Stromal cell of bone marrow (primary cell): ENCODE measurements at places on chromosomes 5 and 9.

- no peak for DNase-seq
Observed at GRCh38 chr9:130444565-130445221, at the start of gene ASS1. TSS of gene ASS1 (plus strand) at chr9:130444961. CDS start at chr9:130452229, 7,268 bp downstream.

GRCh38 chr5:124961521-124961920 lies 215.1 kb upstream of the ZNF608 start:
- DNase-seq: no peak

- DNase-seq: no peak
Observed at GRCh38 chr9:136190237-136190601, 14.7 kb downstream of the LHX3 start.

DNA sequence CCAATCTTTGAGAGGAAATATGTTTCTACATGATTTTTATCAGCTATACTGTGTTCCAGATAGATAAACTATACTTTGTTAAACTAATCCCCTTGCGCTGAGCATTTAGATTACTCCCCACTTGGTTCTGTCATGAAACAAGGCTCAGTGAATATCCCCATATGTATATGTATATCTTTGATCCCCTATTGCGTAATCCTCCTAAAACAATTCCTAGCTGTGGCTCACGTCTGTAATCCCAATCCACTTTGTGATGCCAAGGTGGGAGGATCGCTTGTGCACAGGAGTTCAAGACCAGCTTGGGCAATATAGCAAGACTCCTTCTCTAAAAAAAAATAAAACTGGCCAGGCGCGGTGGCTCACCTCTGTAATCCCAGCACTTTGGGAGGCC lies 2.7 kb downstream of the PHYHD1 start:
- no peak for DNase-seq

GRCh38 chr5:82375488-82376244 lies 97.5 kb upstream of the RPS23 start:
- no peak for DNase-seq

DNA sequence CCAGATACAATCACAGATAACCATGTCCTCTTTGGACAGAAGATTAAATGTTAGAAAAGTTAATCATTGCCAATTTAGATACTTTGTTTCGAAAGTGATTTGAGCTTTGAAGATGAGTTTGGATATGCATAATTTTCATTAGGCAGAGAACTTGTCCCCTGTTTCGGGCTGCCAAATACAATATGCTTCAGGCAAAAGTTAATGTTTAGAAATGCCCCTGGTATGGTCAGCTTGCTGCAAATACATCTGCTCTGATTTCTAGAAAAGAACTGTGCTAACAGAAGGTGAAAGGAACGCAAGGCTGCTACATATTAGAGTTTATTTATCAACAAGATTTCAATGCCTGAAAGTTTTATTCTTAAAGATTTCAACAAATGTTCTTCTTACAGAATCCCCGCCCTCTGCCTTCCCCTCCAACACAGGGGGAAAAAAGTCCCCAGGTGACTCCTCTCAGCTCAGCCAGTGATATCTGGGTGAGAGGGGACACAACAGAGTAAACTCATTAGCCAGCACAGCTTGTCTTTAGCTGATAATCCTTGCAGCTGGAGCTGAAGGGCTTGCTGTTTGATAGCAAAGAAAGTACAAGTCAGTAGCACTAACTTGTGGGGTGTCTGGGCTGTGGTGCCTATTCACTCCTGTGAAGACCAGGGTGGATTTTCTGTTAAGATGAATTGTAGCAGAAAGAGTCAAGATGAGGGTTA lies 435.7 kb downstream of the DMAC1 start:
- no peak for DNase-seq

GRCh38 chr5:83101514-83101913 lies 24.2 kb downstream of the XRCC4 start:
- no peak for DNase-seq

DNA sequence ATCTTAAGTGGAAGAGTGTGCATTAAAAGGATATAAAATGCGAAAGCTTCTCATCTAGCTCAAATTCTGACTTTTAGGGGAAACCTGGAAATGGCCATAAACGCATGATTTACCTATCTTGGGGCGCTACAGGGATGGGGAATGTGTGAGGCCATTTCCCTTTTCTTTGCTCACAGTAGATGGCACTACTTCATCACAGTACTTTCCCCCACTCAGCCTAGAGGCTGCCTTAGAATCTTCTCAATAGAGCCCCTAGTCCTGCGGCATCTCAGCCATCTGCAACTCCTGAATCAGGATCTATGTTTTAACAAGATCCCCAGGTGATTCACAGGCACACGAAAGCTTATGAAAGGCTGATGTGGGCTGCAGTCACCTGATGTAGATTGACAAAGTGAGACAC lies 110.8 kb downstream of the LHFPL2 start:
- no peak for DNase-seq

DNA sequence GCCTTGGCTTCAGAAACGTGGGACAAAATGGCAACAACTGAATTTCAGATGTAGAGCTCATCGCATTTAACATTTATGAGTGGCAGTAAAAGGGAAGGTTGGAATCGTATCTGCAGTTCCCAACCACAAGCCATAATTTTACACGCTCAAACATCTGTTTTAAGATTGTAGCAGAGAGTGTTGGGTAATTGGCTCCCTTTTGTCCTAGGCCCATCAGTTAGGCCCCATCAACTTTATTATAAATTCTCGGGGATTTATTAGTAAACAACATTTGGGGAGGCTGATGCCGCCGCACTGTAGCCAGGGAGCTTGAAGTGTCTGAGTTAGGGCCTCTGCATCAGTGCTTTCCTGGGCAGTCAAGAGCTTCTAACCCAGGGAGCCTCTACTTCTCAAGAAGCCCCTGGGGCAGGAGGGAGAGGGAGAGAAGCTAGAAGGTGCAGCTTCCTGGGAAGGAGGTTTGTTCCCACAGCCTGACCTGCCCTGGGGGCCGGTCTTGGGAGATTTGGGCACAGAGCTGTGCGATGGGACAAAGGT lies 66.2 kb downstream of the HSPA4 start:
- no peak for DNase-seq

GRCh38 chr5:141369994-141370848 lies at the start of gene PCDHGB3:
TSS of gene PCDHGB3 (plus strand) at chr5:141370242. CDS start at chr5:141370395, 153 bp downstream.
- peak; percentile 47 for DNase-seq

DNA sequence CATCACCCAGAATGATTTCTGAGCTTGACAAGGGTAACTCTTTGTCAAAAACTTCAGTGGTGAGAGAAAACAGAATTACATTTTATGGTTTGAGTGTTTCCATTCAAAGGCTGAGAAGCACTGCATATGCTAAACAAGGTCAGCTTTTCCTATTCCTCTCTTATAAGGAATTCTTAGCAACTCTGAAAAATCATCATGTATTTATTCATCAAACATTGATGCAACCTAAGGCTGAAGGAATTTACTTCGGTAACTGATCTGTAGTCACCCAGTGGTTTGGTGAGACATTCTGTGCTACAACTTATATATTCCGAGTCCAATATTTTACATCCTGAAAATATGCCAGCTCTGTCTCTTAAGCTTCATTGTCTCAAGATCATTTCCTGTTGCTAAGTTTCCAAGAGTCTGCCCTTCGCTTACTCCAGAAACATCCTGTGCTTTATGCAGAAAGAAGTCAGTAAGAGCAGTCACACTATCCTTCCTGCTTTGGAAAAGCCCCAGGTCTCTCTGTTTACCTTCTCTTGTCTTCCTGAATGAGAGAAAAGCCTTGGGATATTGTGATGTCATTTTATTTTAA lies 176.6 kb upstream of the TBCA start:
- no peak for DNase-seq

DNA sequence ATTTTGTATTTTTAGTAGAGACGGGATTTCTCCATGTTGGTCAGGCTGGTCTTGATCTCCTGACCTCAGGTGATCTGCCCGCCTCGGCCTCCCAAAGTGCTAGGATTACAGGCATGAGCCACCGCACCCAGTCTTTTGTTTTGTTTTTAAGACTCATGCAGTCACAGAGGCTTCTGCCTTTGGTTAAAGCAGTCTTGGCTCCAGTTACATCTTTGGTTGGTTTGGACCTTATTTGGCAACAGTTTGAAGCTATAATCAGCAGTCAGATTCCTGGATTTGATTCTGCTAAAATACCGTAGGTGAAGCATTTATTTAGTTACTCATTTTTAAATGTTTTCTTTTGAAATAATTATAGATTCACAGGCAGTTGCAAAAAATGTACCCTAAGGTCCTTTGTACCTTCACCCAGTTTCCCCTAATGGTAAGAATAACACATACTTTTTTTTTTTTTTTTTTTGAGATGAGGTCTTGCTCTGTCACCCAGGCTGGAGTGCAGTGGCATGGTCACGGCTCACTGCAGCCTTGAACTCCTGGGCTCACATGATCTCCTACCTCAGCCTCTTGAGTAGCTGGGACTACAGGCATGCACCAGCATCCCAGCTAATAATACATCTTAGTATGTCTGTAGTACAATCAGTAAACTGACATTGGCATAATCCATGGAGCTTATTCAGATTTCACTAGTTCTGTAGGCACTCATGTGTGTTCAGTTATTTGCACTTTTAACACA lies 15.7 kb downstream of the USP20 start:
- no peak for DNase-seq

DNA sequence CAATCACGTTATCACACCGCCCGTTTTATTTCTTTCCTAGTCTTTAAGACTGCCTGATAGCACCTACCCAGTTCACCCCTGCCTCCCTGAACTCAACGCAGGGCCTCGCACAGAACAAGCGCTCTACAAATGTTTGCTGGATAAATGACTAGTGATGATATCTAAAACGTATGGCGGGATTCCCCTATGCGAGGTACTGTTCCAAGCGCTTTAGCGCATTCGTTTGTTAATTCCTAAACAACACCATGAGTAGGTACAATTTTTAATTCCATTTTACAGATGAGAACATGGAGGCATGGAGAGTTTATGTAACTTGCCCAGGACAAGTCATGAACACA lies 6.6 kb downstream of the POU4F3 start:
- DNase-seq: no peak

- DNase-seq: no peak
Observed at GRCh38 chr9:136119061-136119882, 597 bp upstream of the TMEM250 start.

DNA sequence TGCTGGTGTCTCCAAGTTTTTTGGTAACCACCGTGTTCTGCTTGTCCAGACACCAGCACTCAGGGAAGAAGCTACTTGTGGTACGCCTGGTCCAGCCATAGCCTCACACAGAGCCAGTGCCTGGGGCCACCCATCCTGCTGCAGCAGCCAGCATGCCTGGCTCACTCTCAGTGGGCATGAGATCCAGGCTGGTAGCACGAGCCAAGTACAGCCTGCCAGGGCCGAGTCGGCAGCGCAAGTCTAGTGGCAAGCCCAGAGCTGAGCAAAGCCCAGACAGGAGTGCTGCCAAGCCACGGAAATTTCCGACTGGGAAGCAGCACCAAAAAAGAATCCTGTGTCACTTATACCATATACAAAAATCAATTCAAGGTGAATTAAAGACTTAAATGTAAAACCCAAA lies 36.3 kb upstream of the FBXL17 start:
- DNase-seq: peak; percentile 15

DNA sequence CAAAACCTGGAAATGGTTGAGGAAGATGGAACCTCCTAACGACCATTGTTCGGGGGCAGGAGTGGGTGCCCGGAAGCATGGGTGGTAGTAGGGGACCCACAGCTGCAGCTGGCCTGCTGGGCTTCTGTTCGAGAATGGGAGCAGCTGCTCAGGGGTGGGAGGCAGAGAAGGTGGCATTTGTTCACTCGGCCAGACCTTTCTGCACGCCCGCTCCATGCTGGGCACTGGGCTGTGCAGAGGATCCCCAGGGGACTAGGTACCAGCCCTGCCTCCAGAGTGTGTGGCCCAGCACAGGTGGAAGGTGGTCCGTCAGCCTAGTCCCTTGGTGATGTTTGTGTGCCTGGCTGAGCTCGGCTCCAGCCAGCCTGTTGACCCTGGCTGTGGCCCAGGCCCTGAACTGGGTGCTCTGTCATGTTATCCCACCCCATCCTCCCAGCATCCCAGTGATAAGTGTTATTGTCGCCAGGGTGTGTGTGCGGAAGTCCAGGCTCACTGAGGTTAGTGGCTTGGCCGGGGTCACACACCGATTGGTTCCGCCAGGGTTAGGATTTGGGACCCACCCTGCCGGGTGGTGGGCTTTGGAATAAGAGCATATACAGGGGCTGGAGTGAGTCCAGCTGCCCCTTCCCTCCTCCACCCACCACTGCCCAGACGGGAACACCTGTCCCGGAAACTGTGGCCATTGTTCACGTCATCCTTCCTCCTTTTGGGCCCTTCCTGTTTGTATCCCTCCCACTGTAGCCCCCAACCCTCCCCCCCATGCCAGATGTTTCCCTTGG lies 4.8 kb downstream of the N4BP3 start:
- DNase-seq: no peak

GRCh38 chr9:87193151-87193550 lies 245.8 kb upstream of the GAS1 start:
- DNase-seq: no peak

DNA sequence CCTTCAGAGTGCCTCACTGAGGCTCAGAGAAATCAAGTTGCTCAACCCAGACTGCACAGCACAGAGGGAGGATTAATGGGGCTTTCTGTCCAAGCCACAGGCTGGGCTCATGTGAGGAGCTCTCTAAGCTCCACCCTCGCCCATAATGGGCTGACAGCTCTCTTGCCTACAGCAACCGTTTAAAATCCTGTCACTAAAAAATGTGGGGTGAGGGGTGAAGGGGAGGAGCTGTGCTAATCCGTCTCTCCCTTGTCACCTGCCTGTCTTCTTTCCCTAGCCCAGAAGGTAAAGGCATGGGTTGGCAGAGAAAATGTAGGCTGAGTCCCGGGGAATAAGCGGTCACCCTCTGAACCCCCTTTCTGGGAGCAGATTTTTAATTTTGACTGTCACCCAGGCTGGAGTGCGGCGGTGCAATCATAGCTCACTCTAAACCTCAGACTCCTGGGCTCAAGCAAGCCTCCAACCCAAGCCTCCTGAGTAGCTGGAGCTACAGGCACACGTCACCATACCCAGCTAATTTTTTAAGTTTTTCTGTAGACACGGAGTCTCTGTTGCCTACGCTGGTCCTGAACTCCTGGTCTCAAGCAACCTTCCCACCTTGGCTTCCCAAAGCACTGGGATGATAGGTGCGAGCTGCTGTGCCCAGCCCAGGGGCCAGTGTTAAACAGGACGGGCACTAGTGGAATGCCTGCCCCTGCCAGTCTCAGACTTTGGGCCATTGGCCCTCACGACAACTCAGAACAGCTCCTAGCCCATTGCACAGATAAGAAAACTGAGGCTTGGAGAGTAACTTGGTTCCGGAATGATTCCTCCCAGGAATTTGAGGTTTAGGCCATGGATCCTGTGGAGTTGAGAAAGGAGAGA lies 89.5 kb downstream of the LMX1B start:
- no peak for DNase-seq

GRCh38 chr9:109063760-109064159 lies 50.5 kb upstream of the CTNNAL1 start:
- peak; percentile 22 for DNase-seq

DNA sequence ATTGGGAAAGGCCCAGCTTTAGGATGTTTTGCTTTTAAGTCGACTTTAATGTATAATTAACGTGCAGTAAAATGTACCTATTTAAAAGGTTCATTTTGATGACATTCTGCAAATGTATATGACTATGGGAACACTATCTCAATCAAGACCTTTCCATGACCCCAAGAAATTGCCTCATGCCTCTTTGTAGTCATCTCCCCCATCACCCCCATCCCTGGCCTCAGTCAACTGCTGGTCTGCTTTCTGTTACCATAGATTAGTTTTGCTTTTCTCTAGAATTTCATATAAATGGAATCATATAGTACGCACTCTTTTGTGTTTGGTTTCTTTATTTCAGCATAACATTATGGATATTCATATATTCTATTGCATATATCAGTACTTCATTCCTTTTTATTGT lies 80.7 kb upstream of the C9orf72 start:
- no peak for DNase-seq
